NCI-H2081 (cell line): ENCODE measurements at places on chromosomes 6 and 20.

- no peak for DNase-seq
Observed at GRCh38 chr6:131054392-131055250, 8.4 kb downstream of the EPB41L2 start.

- no peak for DNase-seq
Observed at GRCh38 chr20:41526327-41526726, 91.8 kb downstream of the CHD6 start.

DNA sequence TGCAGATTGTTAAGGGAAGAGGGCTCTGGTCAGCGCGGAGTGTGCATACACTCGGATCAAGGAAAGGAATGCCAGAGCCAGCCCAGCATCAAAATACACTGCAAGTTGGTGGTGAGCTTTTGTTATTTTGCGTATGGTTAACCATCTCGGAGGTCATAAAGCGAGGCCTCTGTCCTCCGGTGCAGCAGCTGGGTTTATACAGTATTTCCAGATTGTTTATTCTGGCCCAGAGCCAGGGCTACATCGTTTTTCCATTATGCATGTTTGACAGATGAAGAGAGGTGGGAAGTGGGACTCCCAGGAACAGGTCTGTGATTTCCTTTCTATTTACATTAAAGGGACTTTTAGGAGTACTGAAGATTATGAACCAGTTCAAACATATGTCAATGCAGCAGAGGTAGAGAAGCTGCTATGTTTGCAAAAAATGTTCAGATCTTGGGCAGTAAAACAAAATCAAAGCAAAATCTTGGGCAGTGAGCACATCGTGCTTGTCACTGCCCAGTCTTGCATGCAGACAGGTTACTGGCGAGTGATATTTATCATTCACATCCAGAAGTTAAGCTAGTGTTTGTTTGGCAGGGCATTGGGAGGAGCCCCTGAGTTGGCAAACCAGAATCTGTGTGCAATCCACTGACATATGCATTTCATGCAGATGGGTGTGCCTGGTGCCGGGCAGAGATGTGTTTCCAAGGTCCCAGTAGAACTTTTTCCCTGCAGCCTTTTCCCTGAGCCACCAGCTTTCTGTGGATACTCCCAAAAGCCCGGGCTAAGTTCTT, 256.3 kb upstream of the TAB2 start:
- DNase-seq, result peak; percentile 46

GRCh38 chr6:149203509-149203908, 114.0 kb upstream of the TAB2 start:
- DNase-seq, result no peak

DNA sequence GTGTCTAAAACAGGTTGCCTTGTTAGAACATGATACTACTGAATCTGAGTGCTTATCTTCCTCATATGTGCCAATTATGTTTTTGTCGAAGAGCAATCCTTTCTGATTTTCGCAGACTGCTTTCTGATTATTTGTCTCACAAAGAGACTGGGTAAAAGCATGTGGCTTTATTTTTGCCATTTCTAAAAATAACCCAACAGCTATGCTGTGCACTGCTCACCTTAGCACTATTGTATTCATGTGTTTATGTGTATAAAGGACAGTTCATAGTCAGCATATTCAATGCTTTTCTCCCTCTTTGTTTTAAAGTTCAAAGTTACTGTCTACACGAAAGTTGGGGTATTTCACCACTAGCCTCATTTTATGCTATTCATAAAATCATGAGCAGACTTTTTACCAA, 127.0 kb downstream of the SGK1 start:
- no peak for DNase-seq

DNA sequence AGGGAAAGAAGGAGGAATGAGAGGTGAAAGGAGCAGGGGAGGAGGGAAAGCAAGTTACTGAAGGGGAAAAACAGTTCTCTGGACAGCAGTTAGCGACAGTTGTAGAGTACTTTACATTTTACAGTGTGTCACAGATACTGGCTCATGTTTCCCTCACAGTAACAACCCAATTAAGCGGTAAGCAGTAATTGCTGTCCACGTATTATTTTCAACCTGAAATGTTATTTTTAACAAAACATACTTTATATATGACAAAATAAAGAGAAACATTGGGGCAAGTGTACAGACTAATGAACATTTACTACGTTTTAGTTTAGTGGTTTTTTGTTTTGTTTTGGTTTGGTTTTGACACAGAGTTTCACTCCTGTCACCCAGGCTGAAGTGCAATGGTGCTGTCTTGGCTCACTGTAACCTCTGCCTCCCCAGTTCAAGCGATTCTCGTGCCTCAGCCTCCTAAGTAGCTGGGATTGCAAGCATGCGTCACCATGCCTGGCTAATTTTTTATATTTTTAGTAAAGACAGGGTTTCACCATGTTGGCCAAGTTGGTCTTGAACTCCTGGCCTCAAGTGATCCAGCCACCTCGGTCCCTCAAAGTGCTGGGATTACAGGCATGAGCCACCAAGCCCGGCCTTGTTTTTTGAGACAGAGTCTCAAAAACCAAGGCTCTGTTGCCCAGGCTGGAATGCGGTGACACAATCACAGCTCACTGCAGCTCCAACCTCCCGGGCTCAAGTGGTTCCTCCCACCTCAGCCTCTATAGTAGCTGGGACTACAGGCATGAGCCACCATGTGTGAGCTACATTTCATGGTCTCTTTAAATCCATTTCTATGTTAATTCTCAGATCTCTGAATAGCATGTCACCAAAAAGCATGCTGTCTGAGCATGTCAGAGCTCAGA, 22.6 kb upstream of the BTN3A2 start:
- DNase-seq, result no peak
